ENCODE measurements at places on chromosomes 16 and 17. TPM values are rescaled to one million over a fixed set of nuclear protein-coding genes. Genes with fewer than 3 reads are reported as not detected.

The HSD17B1 gene
- total RNA-seq: 0.98 TPM

The ZP2 gene
- total RNA-seq: not detected

DNA sequence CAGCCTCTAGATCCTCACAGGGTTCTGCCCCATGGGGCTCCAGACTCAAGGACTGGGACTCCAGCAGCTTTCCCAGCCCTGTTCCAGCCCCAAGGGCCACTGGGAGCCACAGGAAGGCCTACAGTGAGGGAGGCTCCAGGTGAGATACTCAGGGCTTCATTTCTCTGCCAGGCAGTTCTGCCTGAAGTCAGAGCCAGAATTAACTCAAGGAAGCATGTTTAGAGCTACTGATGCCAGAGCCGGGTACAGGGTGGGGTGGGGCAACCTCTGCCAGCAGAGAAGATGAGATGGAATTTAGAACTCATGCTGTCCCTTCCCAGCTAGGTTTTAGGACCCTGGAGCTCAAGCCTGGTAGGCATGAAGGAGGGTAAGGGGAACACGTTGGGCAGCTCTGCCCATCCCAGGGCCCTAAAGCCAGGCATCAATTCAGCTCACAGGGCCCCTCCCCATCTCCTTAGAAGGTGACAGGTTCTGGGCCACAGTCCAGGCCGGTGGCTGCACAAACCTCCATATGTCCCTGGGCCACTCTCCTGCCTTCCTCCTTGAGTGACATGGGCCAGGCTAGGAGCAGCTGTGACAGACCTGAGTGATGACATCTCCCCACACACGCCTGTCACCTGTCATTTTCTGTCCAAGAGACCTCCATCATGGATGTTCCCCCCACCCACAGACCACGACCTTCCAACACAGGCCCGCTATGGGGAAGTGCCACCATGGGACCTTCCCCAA, 24.5 kb upstream of the SPPL2C start:
- no peak for DNase-seq

The CBX1 gene
- total RNA-seq: 22.7 TPM

DNA sequence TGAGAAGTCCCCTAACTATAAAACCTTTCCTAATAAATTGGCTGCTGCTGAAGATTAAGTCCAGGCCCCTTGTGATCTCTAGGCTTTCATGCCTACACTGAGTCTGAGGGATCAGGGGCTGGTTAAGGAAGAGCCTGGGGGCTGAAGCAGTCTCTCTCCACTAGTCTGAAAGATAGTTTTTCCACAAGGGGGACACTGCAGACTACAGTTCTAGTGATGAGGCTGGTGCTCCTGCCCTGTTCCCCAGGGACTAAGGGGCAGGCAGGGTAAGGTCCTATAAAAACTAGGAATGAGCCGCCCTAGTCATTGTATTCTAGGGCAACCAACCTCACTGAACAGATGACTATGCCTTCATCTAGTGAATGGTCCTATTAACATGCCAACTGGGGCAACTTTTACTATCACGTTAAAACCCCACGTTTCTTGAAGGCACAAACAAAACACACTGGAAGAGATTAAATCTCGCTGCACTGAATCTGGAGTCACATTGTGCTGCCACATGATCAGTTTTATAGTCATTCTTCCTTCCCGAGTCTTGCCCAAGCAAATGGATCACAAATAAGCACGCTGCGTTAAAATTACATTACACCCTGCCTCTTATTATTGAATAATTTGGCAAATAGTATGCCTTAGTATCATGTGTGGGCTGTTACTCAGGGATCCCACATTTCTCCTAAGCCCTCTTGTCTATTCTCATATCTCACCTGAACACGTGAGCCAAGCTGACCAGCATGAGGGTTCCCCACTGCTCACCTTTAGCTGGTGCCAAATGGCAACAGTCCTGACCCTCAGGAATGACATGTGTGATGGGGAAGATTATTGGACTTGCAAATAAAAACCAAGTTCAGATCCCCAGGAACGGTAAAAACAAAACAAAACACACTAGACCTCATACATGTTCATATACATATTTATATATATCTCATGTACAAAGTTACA, 95.4 kb upstream of the TOB1 start:
- DNase-seq: no peak

The SLC35G6 gene
- not detected for total RNA-seq

DNA sequence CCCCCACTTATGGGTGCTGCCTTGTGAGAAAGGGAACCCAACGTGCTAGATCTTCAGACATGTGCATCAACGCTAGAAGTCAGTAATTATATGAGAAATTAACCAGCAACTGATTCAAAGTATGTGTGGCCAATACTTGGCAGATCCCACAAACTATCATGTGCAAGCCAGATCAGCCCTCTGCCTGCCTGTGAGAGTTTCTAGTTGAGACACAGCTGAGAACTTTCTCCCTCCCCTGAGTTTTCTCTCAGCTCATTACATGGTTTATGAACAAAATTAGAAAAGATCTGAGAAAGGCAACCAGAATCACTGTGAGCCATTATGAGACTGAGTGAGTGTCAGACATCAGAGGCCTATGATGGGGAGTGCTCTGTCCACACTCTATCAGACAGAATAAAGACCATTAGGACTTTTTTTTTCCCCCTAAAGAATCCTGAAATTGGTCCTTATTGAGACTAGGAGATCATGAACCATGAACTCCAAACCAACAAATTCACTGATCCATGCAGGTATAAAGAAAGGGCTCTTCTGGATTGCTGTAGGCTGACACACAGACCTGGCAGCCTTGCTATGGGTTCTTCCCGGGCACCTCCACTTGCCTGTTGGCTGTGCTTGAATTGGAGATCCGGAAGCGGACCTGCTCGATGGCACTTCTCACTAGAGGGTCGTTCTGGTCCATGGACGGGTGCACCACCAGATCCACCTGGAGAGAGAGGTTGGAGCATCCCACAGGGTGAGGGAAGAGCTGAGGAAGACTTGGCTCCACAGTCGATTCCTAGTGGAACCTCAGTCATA, 51.5 kb downstream of the GTF3C1 start:
- DNase-seq: no peak

The CLCN7 gene
- total RNA-seq: 44.9 TPM

- DNase-seq: no peak
These were observed 6.1 kb downstream of the ABCC3 start for GRCh38 chr17:50640686-50641351.

The TSPAN10 gene
- 0.18 TPM for total RNA-seq

GRCh38 chr17:77317091-77317750, 176.5 kb downstream of the SEC14L1 start:
- DNase-seq: peak; percentile 7

The METTL22 gene
- 25.4 TPM for total RNA-seq

DNA sequence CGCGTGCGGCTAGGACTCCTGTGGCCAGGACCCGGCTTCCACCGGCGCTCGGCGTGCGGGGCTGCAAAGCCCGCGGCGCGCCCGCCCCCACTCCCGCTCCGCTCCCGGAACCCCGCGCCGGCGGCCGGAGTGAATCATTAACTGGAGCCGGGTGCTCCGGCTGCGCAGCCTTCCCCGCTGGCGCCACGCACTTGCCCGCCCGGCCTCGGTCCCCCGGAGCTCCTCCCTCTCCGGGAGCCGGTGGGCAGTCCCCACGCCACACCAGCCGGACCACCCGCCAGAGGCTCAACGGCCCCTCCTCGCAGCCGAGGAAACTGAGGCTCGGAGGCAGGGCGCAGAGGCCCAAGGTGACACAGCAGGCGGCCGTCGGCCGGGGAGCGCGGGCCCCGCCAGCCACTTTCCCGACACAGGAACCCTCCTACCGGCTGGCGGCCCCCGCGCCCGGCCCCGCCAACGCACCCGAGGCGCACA, 580 bp downstream of the BCAR1 start:
- DNase-seq: peak; percentile 69

The RNPS1 gene
- 127 TPM for total RNA-seq

- peak; percentile 74 for DNase-seq
These were observed 1.0 kb upstream of the ATP2C2 start for GRCh38 chr16:84367297-84367680.

The EMP2 gene
- 107 TPM for total RNA-seq
